ENCODE measurements at places on chromosomes 1 and 21. TPM values are rescaled to one million over a fixed set of nuclear protein-coding genes. Genes with fewer than 3 reads are reported as not detected.

The TCHHL1 gene
- not detected for total RNA-seq

DNA sequence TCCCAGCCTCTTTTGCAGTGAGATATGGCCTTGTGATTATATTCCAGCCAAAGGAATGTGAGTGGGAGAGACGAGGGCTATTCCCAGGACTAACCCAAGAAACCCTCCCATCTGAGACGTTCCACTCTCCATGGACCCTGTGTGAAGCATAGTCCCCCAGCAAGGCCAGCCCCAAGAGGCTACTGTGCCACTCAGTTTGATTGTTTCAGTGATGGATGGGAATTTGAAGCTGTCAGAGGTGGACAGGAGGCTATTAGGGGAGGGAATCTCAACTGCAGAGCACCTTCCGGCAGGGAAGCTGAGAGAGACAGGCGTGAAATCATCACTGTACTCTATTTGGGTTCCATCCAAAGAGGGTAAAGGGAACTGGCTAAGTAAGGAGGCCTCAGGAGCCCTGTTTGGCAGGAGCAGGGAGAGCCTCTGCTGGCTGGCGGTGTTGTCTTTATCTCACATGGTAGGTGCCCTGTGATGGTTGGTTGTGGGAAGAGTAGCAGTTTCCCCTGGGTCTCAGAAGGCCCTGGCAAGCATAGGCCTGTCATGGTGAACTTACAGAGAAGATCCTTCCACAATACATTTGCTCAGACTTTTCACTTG lies 3.4 kb upstream of the TEX35 start:
- DNase-seq: no peak

GRCh38 chr1:66383611-66384010 lies 150.3 kb upstream of the SGIP1 start:
- DNase-seq: no peak

- no peak for DNase-seq
These were observed 16.9 kb downstream of the MATN1 start for GRCh38 chr1:30706528-30706927.

DNA sequence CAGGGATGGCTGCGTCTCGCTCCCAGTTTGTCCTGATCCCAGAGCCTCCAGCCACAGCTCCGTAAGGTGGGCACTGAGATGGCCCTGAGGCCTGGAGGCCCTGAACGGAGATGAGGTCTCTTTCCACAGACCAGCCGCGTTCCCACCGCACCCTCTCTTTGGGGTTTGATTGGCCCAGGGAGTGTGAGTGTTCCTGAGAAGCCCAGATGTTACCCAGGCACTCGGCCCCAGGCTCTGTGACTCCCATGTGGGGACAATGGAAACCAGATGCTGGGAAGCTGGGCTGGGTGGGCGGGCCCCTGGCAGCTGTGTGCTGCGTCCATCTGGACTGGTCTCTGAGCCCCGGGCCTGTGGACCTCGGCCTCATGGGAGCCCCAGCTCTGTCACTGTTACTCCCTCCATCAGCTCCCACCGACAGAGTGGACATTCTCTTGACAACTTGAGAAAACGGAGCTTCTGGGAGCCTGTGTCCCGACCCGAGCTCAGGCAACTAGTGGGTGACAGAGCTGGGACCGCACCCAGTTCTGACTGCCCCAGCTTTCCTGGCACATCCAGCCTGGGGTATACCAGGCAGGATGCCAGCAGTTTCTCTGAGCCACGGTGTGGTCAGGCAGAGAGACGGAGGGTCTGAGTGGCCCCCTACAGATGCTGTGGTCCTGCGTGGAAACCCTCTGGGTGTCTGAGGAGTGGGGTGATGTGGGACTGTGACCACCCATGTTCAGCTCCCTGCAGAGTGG lies 9.8 kb upstream of the COL6A1 start:
- no peak for DNase-seq

- DNase-seq: no peak
These were observed 45.3 kb upstream of the PARP1 start for GRCh38 chr1:226453015-226453704.

GRCh38 chr1:83531521-83532309 lies 467.2 kb downstream of the TTLL7 start:
- DNase-seq: no peak

All from omental fat pad (tissue), 4 donors.